ENCODE measurements at places on chromosomes 5 and 9. TPM values are rescaled to one million over a fixed set of nuclear protein-coding genes. Genes with fewer than 3 reads are reported as not detected.
A peak's percentile ranks its signal among the peaks of the same experiment; 100 is the strongest.

Gene CD72
- total RNA-seq: 7.0 TPM

Gene PCDHGA8
- 0.20 TPM for total RNA-seq

- H3K27ac ChIP-seq: no peak overlapping the region
- DNase-seq: no peak
- H3K36me3 ChIP-seq: no peaks in the 10 kb centered on the region
These were observed 65.9 kb downstream of the PRKACG start for GRCh38 chr9:68947842-68948569.

- H3K27ac ChIP-seq: no peak overlapping the region
- H3K27me3 ChIP-seq: peaks cover 65% of the 10 kb centered on the region
- no peak overlapping the region for H3K4me3 ChIP-seq
- no peaks in the 10 kb centered on the region for H3K36me3 ChIP-seq
- DNase-seq: no peak
These were observed 19.9 kb downstream of the OR1J1 start for GRCh38 chr9:122457787-122458186.

- H3K4me1 ChIP-seq: peaks cover 83% of the 10 kb centered on the region
- H3K27ac ChIP-seq: peak overlapping the region; percentile 94
- no peaks in the 10 kb centered on the region for H3K27me3 ChIP-seq
These were observed 66.3 kb downstream of the RAPGEF1 start for GRCh38 chr9:131673531-131673930.

DNA sequence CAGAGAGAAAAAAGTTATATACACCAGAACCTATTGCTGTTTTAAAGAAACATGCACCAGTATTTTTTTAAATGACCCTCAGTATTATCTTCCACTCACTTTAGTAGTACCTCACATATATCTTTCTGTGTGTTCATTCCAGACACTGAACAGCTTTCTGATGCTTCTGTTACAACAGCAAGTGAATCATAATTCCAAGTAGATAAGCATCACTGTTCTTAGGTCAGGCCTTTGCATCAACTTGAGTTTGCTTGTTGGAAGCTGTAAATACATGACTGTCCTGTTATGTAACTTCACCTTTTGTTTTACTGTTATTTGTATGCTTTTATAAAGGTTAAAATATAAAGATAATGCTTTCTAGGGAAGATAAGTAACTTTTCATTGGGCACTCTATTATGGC, 184.4 kb downstream of the ISL1 start:
- no peaks in the 10 kb centered on the region for H3K27me3 ChIP-seq
- H3K27ac ChIP-seq: no peak overlapping the region
- no peak for DNase-seq
- no peak overlapping the region for H3K4me3 ChIP-seq
- H3K36me3 ChIP-seq: no peaks in the 10 kb centered on the region

Gene UBTD2
- 4.9 TPM for total RNA-seq

DNA sequence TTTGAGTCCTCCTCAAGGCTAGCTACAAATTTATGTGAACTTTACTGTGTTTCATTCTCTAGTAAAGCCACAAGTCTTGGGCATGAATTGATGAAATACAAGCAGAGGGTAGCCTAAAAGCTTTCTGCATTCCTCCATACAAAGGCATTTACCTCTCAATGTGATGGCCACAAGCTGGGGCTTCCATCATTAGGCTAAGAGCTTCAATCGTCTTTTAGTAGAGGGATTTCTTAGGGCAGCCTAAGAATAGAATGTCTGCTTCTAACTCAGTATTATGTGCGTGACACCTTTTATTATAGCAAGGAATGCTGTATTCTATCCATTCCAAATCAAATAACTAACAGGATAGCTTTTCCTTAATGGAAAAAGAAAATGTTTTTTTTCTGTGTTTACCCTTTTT, 3.7 kb downstream of the PLAC8L1 start:
- H3K4me1 ChIP-seq: no peaks in the 10 kb centered on the region
- no peaks in the 10 kb centered on the region for H3K27me3 ChIP-seq
- H3K4me3 ChIP-seq: no peak overlapping the region
- no peak for DNase-seq
- no peaks in the 10 kb centered on the region for H3K36me3 ChIP-seq

- H3K4me3 ChIP-seq: no peak overlapping the region
- no peak overlapping the region for H3K27ac ChIP-seq
- DNase-seq: no peak
- no peaks in the 10 kb centered on the region for H3K36me3 ChIP-seq
These were observed 131.0 kb downstream of the ADAMTS16 start for GRCh38 chr5:5270958-5271785.

GRCh38 chr5:68612972-68613371, 397.4 kb downstream of the PIK3R1 start:
- DNase-seq: no peak
- no peak overlapping the region for H3K4me3 ChIP-seq
- peaks cover 26% of the 10 kb centered on the region for H3K27me3 ChIP-seq
- no peaks in the 10 kb centered on the region for H3K4me1 ChIP-seq
- H3K36me3 ChIP-seq: peaks cover 27% of the 10 kb centered on the region

Gene SHROOM1
- 8.0 TPM for total RNA-seq

Gene FAM114A2
- 34.9 TPM for total RNA-seq

DNA sequence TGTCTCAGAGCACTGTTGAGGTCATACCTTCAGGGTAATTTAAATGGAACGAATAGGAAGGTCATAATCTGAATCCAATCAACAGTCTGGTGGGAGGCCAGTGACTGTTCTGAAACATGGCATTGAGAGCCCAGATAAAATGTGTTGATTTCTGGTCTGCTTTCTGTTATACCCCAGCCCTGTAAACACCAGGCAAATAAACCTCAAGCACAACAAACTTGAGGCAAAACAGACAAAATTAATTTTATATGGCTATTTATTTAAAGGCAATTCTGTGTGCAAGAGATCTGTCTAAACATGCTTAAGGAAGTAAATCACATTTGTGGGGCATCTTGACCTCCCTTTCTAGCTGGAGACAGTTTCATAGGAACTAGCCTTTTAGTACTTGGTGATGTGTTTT, 140.9 kb upstream of the SPEF2 start:
- H3K27ac ChIP-seq: no peak overlapping the region
- H3K27me3 ChIP-seq: peaks cover 5% of the 10 kb centered on the region
- peaks cover 8% of the 10 kb centered on the region for H3K4me1 ChIP-seq
- no peak for DNase-seq
- no peak overlapping the region for H3K4me3 ChIP-seq
- peaks cover 6% of the 10 kb centered on the region for H3K36me3 ChIP-seq

- no peaks in the 10 kb centered on the region for H3K36me3 ChIP-seq
- no peak overlapping the region for H3K4me3 ChIP-seq
- no peaks in the 10 kb centered on the region for H3K27me3 ChIP-seq
These were observed 8.7 kb downstream of the STKLD1 start for GRCh38 chr9:133384736-133385321.

Gene DHX29
- total RNA-seq: 22.1 TPM

DNA sequence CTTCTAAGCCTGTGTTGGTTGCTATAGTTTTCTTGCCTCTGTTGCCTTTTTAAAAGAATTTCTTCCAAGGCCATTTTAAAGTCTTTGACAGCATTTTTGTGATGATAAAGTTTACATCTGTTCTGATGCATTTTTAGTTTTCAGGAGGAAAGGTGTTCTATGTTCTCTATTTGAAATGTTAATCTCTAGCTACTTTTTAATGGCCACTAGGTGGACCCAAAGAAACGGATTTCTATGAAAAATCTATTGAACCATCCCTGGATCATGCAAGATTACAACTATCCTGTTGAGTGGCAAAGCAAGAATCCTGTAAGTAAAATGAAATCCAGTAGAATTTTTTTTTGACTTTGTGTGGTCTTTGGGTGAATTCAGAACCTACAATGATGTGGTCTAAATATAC, 60.2 kb downstream of the MELK start:
- no peak overlapping the region for H3K27ac ChIP-seq
- no peaks in the 10 kb centered on the region for H3K27me3 ChIP-seq
- no peak for DNase-seq
- H3K4me1 ChIP-seq: no peaks in the 10 kb centered on the region

Gene GHR
- total RNA-seq: not detected

DNA sequence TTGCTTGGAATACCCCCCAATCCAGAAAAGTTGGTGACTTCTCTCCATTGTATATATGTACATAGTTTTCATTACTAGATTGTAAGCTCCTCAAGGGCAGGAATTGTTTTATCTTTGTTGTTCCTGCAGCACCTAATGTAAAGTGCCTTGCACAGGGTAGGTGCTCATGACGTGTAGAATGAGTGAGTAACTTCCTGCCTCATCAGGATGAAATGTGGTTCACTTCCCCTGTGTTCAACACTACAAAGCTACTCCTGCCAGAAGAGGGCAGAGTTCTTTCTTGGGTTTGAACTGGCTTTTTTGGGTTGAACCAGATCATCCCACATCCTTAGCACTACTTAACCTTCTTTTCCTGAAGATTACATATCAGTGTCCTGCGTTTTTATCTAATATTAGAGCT, 23.9 kb downstream of the GTF3C4 start:
- DNase-seq: peak; percentile 66
- H3K4me3 ChIP-seq: no peak overlapping the region
- peaks cover 43% of the 10 kb centered on the region for H3K36me3 ChIP-seq
- H3K27ac ChIP-seq: no peak overlapping the region
- H3K4me1 ChIP-seq: peaks cover 5% of the 10 kb centered on the region

DNA sequence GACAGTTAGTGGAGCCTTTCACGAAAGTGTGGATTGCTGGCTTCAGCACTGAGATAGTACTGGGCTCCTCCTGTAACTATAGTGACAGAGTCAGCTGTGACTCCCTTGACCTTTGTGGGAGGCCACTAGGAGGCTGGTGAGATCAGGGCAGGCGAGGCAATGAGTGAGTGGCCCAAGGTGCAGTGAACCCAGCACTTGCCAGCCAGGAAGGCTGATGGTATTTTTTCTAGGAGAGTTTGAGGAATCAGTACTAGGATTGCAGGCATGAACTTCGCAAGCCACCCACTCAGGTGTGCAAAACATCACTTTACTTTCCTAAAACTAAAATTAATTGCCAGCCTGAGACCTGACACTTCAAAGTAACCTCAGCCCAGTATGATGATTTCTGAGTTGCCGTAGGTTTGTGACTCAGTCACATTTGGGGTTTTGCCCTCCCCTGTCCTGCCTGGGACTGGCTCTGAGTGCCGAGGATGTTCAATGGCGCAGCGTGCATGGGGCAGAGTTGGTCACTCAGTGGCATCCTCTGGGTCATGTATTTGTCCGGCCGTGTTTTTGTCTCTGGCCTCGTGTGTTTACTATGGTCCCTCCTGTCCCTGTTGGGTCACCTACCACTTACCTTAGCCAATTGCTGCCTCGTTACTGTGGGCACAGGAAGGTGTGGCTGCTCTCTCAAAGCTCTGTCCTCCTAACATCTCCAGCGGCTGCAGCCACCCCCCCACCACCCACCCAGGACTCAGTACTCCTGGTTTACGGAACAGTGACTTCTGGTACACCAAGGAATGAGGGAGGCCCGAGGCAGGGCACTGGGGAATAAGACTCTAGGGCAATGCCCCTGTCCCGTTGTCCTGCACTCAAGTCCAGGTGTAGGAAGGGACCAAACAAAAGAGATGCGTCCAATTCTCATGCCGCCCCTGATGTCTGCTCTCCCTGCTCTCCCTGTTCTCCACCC, 67.2 kb downstream of the IL31RA start:
- H3K4me3 ChIP-seq: no peak overlapping the region
- H3K36me3 ChIP-seq: no peaks in the 10 kb centered on the region
- no peak for DNase-seq

GRCh38 chr5:96871027-96871399, 5.3 kb upstream of the ERAP2 start:
- peak overlapping the region; percentile 90 for H3K4me3 ChIP-seq
- H3K4me1 ChIP-seq: peaks cover 69% of the 10 kb centered on the region
- no peak for DNase-seq
- H3K36me3 ChIP-seq: peaks cover 16% of the 10 kb centered on the region
- peak overlapping the region; percentile 98 for H3K27ac ChIP-seq

Gene PRUNE2
- 0.57 TPM for total RNA-seq

- no peaks in the 10 kb centered on the region for H3K27me3 ChIP-seq
- DNase-seq: no peak
- H3K27ac ChIP-seq: no peak overlapping the region
- H3K36me3 ChIP-seq: no peaks in the 10 kb centered on the region
- H3K4me1 ChIP-seq: no peaks in the 10 kb centered on the region
These were observed 148.6 kb downstream of the CDH9 start for GRCh38 chr5:26889815-26890214.

DNA sequence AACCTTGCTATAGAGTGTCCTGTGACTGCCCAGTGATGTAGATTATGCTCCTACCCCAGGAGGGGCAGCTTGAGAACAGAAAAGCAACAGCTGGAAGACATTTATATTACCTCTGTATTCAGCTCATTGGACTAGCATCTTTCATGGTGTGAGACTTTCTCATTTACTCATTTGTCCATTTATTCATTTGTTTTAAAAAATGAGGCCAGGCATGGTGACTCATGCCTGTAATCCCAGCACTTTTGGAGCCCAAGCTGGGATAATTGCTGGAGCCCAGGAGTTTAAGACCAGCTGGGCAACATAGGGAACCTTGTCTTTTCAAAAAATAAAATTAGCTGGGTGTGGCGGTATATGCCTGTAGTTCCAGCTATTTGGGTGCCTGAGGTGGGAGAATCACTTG, 130.0 kb upstream of the LHFPL2 start:
- DNase-seq: no peak
- peaks cover 2% of the 10 kb centered on the region for H3K27me3 ChIP-seq
- H3K4me3 ChIP-seq: no peak overlapping the region
- peaks cover 12% of the 10 kb centered on the region for H3K36me3 ChIP-seq
- H3K4me1 ChIP-seq: peaks cover 5% of the 10 kb centered on the region

Gene SLCO6A1
- not detected for total RNA-seq

GRCh38 chr5:132369007-132369473, 470 bp upstream of the SLC22A5 start:
- peak overlapping the region; percentile 81 for H3K4me3 ChIP-seq
- H3K36me3 ChIP-seq: no peaks in the 10 kb centered on the region
- peaks cover 15% of the 10 kb centered on the region for H3K4me1 ChIP-seq
- no peaks in the 10 kb centered on the region for H3K27me3 ChIP-seq

DNA sequence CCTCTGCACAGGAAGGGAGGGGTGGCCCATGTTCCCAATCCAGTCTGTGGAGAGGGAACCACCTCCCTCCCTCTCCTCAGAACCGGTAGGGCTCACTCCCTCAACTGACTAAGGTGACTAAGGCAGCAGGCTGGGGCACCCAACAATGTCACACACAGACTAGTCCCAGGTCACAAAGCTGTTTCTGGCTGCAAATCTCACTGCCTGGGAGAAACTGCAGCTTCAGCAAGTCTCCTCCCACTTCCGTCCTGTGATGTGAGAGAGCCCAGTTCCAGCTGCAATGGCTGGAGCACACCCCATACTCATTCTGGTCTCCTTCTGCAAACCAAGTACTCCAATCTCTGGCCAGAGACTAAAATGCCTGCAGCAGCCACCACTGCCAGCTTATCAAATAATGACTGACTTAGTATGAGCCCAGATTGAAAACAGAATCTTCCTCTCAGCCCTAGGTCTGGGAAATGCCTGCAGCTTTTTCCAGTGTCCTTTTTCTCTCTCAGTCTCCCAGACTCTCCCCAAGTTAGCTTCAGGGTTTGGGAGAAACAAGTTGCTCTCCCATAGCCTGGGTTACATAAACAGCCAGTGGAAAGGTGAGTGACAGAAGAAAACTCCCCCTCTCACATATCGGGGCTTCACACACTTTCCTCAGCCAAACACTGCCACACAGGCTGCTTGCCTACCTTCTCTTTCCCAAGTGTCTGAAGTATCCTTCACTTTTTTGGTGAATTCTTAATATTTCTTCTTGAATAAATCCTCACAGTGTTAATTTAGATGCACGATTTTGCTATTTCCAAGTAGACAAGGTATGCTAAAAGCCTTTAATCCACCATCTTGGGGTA, 247.4 kb upstream of the RASA1 start:
- H3K27ac ChIP-seq: no peak overlapping the region
- DNase-seq: no peak
- H3K36me3 ChIP-seq: no peaks in the 10 kb centered on the region
- H3K4me3 ChIP-seq: no peak overlapping the region
- peaks cover 10% of the 10 kb centered on the region for H3K4me1 ChIP-seq

Gene RGP1
- total RNA-seq: 17.9 TPM

Gene STPG3
- total RNA-seq: not detected

Gene MLANA
- not detected for total RNA-seq
